ENCODE measurements at places on chromosomes 5 and 9.
A peak's percentile ranks its signal among the peaks of the same experiment; 100 is the strongest.

DNA sequence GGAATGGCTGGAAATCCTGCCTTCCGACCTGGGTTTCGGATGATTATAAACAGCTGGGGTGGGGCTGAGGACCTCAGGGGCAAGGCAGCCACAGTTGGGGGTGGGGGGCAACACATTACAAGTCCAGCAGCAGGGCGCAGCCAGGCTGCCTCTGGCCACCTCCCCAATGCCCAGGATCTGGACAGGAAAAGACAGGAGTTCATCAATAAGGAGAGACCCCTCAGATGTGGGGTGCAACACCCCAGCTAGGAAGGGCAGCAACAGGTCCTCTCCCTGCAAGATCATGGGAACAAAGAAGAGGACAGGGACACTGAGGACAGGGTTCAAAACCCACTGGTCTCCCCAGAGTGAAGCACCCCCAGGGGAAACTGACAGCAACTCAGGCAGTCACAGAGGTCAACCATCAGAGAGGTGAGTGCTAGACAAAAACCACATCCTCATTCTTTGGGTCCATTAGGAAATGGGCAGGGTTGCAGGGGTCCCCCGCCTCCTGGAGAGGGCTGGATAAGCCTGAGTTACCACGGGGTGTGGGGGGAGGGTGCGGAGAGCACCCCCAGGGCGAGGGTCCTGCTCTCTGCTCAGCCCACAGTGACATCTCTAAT, 33.5 kb downstream of the SEMA4D start:
- no peak for DNase-seq

GRCh38 chr9:122058709-122059108, 34.4 kb downstream of the TTLL11 start:
- DNase-seq: no peak

- DNase-seq: no peak
These were observed 46.9 kb upstream of the GAS1 start for GRCh38 chr9:86994231-86994630.

DNA sequence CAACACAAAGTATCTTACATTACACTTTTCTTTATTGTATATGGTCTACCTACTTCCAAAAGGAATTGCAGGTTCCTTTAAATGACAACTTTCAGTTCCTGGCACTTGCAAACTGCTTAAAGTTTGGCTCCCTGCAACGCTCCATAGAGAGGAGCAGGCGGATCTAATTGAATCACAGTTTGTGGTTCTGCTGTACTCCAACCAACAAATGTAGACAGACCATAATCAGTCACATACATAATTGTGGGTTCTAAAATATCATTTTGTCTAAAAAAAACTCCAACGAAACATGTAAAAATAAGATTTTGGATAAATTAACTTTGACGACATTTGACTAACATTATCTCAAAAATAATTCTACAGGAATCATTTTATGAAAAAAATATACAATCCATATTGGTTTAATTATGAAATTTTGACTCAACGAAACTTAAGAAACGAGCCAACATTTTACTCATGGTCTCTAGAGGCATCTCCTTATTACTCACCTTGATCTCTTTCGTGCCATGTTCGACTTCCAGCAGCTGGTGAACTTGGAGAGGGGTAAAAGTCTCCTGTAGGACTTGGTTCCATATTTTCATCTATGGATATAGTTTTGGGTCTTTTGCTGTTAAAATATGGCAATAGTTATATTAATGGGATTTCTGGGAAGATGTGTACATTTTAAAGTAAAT, 167.6 kb downstream of the NFIB start:
- DNase-seq: no peak

DNA sequence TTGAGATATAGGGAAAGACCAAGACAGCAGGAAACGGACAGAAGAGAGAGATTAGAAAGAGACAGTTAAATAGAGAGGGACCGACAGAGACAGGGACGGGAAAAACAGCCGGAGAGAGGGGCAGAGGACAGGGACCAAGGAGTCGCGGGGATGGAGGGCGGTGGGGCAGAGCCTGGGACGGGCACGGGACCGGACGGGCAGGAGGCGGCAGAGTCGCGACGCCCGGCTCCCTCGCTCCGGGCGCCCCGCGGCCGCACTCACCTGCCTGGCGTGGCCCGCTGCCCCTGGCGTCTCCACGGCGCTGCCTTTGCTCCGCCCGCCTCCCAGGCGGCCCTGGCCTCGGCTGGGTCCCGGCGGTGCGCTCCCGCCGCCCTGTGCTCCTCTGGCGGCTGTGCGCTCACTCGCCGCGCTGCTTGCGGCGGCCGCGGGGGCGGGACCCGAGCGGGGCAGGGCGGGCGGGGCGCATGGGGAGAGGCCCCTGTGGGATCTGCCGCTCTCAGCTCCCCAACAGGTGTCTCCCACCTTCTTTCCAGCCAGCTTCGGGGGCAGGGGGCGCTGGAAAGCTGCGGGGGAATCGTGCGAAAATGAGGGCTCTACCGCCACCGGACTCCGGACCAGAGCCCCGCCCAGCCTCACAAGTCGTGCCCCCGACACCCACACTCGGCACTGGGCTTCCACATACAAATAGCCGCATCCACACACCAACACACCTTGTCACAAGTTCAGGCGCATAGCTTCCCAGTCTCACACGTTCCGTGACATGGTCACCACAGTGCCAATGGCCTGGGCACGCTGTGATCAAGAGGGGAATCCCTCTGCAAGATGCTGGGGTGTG, at the start of gene ARID3C:
Gene ARID3C (minus strand): TSS at position 411 of the 835 bp plus-strand sequence. CDS start 1,052 bp downstream, outside the sequence.
- peak; percentile 61 for DNase-seq

DNA sequence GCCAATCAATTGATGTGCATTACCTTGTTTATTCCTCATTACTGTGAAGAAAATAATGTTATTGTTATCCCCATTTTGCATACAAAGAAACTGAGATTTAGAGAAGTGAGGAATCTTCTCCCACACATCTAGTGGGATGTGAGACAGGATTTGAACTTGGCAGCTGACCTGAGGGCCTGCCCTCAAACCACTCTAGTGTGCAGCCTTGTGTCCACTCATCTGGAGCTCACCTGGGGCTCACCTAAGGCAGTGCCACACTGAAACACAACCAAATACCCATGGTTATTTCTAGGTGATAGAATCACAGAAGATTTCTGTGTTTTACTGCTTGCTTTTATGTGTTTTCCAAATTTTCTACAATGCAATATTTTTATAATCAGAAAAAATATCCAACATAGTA, 94.7 kb upstream of the SAP30L start:
- DNase-seq: no peak

GRCh38 chr5:168890816-168891812, 311.9 kb upstream of the PANK3 start:
- no peak for DNase-seq

DNA sequence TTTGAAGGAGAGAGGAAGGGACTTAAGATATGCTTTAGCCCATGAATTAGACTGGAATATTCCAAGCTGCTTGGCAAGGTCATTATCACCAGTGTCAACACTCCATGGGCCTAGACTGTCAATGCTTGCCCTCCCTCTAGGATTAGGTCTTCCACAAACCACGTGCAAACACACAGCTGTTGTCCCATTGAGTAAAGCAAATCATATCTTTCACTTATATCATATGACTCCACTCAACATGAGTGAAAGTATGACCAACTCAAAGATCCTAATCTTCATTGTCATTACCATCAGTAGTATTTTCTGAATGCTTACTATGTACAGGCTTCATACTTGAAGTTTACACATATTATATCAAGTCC, 57.0 kb upstream of the GRAMD2B start:
- DNase-seq: no peak

DNA sequence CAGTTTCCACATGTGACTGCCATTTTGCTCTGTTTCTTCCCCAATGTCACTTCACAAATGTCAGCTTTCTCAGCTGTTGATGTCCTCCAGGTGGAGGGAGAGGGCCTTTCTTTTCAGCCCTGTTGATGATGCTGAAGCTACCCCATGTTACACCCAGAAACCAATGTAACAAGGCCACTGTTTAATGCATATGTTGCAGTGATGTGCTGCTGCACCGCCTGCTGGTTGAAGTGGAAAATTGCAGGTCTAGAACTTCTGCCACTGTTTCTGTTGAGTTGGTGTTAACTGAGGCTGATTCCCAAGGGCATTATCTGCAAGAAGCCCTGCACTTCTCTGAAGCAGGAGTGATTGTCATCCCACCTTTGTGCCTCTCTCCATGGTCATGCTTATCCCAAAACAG, 428.4 kb downstream of the KDM4C start:
- DNase-seq: no peak

DNA sequence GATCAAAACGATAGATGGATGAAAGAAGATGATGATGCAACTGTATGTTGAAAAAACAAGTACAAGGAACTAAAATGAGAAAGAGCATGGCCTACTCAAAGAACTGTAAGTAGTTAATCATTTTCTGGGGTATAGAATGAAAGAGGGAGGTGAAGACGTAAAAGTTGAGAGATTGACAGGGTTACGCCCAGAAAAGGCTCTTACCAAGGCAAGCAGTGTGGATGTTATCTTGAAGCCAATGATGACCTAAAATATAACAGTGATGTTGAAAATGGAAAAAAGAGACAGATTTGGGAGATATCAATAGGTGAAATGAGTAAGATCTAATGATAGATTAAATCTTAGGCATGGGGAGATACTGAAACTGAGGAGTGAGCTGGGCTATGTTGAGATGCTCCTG, 80.4 kb upstream of the GNAQ start:
- DNase-seq: no peak

GRCh38 chr5:32597041-32597629, 11.8 kb downstream of the SUB1 start:
- no peak for DNase-seq

DNA sequence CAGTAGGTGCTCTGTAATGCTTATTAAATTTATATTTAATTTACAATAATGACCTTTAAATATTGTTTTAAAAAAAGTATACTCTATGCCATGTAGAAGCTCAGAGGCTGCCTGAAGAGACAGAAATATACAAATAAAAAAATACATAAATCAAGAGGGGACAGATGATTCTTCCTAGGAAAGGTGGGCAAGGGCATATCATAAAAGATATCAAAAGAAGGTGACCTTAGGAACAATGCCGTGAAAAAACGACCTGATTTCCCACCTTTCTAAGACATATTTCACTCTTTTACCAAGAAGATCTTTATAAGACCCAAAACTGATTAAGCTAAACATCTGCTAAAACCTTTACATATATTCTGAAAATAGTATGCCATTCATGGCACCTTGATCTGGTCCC, 128.9 kb downstream of the NFIB start:
- DNase-seq: no peak

DNA sequence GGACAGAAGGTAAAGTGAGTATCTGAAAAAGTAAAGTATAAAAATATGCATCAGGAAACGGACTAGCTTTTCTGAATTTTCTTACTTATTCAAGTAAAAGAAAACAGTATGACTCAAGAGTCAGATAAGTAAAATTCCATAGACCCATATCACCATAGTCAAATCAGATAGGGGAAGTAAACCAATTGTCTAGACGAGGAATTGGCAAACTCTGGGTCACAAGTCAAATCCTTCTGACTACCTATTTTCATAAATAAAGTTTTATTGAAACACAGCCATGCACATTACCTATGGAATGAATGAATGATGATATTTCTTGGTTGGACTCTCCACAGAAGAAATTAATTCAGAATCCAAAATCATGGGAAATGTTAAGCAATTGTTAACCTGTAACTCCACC, 59.1 kb upstream of the TMC1 start:
- DNase-seq: no peak

GRCh38 chr9:133453651-133454050, 6.1 kb upstream of the CACFD1 start:
- DNase-seq: no peak

DNA sequence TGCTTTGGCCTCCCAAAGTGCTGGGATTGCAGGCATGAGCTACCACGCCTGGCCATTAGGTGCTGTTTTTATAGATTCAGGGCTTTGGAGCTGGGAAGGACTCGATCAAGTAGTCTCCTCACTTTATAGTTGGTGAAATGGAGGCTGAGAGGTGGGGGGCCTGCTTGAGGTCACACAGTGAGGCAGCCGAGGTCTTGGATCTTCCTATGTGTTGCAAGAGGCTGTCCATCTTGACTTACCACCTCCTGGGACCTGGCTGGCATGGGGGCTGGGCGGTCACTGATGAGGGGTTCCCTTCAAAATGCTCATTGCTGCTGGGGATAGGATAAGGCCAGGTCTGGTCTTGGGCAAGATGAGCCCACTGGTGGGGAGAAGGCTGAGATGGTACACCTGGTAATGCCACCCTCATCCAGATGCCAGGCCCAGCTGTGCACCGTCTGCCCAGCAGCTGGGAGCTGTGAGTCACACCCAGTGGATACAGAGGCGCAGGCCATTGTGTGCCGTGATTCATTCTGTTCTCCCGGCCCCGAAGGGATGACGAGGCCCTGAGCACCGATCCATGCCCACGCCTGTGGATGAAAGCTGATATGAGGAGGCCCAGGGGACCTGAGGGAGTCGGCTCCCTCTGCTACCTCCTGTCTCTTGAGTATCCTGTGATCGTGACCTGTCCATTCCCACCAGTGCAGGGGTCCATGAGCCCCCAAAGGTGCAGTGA, 10.5 kb upstream of the NDST1 start:
- DNase-seq: no peak

- DNase-seq: no peak
These were observed 290.7 kb upstream of the IL12B start for GRCh38 chr5:159620853-159621540.

- DNase-seq: no peak
These were observed 298.0 kb downstream of the SPOCK1 start for GRCh38 chr5:137200906-137201700.

GRCh38 chr5:24589566-24589965, 55.2 kb downstream of the CDH10 start:
- no peak for DNase-seq

DNA sequence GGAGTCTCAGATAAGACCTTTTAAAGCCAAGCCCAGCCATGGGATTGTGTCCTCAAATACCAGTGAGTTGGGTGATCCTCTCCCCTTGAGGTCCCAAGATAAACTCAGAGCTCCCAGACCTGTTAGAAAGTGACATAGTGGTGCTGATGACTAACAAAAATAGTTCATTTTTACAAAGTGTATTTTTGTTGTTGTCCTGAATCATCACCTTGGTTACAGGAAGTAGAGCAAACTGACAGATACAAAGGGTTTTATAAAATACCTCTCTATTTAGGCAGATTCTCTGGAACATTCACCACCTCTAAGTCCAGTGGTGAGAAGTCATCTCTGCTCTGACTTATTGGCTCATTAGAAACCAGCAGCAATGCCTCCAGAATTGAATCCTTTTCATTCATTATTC, 259.3 kb downstream of the CEMIP2 start:
- no peak for DNase-seq

DNA sequence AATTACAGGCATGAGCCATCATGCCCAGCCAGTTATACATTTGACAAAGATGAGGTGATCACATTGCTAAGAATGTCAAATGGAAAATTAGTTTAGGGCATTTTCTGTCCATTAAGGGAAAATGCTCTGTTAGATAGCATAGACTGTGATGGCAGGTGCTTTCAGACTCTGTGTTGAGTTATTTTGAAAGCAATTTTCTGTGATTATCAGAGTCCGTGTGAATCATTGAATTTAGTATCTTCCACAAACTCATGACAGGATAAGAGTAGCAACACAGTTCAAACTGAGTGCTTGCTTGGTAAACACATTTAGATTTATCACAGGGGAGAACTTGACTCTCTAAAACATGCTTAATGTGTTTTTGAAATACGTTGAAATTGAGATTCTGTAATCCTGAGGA, 69.0 kb downstream of the GAPVD1 start:
- no peak for DNase-seq
